ENCODE measurements at places on chromosomes 13 and 19. TPM values are rescaled to one million over a fixed set of nuclear protein-coding genes. Genes with fewer than 3 reads are reported as not detected.

UGGT2 gene
- total RNA-seq, result 63.7 TPM

PLIN5 gene
- total RNA-seq, result 4.6 TPM

TINCR gene
- 13.4 TPM for total RNA-seq

TLE6 gene
- 3.9 TPM for total RNA-seq

RGL3 gene
- total RNA-seq, result not detected

CRB3 gene
- 1.6 TPM for total RNA-seq

TSSK6 gene
- 1.2 TPM for total RNA-seq

LYPD3 gene
- total RNA-seq, result 0.46 TPM

ABCA7 gene
- 11.8 TPM for total RNA-seq

NLRP11 gene
- under 0.01 TPM for total RNA-seq

LILRB4 gene
- total RNA-seq, result 2.3 TPM

F2RL3 gene
- total RNA-seq, result 0.23 TPM

C1QTNF9B gene
- total RNA-seq, result not detected
